ENCODE measurements at places on chromosomes 12 and 14.

- no peak for DNase-seq
Observed at GRCh38 chr12:22408610-22409376, 74.3 kb upstream of the ST8SIA1 start.

DNA sequence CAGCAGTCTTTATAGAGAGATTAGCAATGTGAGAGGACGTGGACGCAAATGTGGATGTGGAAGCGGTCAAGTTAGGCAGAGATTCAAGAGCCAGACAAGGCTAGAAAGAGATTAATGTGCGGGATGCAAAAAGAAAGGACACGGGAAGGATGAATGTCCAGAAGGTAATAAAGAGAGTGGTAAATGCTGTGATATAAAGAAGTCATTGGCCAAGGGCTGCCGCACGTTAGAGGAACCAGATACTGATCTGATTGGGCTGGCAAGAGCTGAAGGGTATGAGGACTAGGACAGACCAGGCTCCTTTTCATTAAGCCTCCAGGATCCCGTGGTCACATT lies 59.5 kb downstream of the DHRS2 start:
- DNase-seq, result no peak

DNA sequence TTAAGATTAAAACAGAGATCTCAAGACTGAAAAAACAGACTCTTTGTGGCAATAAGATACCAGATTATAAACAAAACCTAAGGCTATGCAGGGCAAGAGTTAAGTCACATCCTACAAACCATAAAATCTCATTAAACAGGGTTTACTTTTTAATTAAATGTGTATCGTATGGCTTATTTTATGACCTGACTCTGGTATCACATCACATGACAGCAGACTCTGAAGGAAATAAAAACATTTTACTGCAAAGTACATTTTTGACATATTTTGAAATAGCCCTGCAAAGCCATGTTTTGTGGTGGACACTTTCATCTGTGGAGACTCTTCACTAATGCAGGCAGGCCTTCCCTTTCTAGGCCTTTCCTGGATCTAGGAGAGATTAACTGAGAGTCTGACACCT lies 327.6 kb upstream of the CLEC14A start:
- no peak for DNase-seq

- DNase-seq, result no peak
Observed at GRCh38 chr14:89977668-89978067, 21.9 kb downstream of the TDP1 start.

DNA sequence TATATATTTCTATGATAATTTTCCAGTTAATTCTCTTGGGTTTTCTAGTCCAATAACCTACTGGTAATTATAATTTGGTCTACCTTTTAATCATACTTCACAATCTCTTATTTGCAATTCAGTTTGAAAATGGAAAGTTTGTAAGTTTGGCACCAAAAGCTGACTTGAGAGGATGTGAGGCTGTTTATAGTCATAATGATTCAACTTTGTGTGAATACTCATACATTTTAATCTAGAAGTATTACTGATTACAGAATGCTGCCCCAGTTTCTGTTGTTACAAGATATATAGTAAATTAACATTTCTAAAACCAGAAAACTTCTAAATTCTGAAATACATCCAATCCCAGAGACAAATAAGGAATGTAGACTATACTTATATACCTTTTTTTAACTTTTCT lies 158.2 kb downstream of the SLC38A4 start:
- no peak for DNase-seq

Measured in SJSA1 (cell line).